ENCODE measurements at places on chromosomes 16 and 17.

GRCh38 chr16:84916850-84917249 is 94.5 kb downstream of the ZDHHC7 start:
- no peak for DNase-seq

- DNase-seq: no peak
Observed at GRCh38 chr16:83212301-83212841, 585.6 kb downstream of the CDH13 start.

- DNase-seq: peak; percentile 9
Observed at GRCh38 chr16:88686062-88686438, 257 bp downstream of the SNAI3 start.

- no peak for DNase-seq
Observed at GRCh38 chr17:28524476-28525424, 18.6 kb downstream of the FOXN1 start.

GRCh38 chr16:47470211-47470610 is 9.1 kb downstream of the PHKB start:
- DNase-seq: no peak
